MG63 (cell line): ENCODE measurements at places on chromosomes 12 and 14.
A peak's percentile ranks its signal among the peaks of the same experiment; 100 is the strongest.

DNA sequence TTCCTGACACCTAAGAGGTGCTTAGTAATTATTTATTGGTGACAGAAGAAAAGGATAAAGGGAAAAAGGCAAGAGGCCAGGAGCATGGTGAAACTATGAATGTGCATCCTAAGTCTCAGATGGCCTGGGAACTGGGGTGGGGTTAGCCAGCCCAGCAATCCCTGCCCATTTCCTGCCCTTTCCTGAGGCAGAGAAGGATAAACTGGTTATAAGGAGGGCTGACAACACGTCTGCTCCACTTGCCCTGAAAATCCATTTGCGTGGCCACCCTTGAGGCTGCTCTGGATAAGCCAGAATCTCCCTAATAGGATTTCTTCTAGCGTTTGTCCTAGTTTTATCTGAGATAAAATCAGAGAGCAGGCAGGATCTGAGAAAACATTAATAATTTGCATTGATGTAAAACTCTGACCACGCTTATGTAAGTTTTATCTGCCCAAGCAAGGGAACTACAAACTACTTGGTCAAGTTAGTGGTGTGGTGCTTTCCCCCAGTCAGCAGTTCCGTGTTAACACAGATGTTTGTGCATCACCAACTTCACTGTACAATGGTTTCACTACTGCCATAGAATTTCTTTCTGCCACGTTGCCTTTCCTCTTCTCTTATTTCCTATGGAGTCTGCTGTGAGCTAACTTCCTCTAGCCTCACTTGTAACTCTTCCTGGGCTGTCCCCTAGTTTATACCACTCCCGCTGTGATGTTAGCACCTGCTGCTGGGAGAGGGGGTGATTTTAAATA lies 392.7 kb downstream of the RPS29 start:
- no peak for DNase-seq

- peak; percentile 20 for DNase-seq
Measured at GRCh38 chr12:26298785-26299621, 103.6 kb downstream of the SSPN start.

DNA sequence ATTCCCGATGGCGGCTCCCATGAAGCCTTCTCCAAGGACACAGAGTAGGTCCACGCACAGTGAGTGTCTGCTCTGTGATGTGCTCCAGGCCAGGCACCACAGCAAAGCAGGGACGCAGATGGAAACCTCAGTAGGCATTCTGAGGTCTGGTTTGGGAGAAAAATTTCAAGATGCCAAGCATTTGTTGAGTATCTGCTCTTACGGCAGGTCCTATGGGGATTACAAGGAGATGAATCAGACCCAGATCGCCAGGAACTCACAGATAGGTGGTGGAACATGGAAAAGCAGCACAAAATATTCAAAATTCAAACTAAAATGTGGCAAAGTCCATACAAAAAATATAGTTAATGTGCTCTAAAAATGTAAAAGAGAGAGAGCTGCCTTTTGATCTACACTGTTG lies 684.9 kb upstream of the TMEM132C start:
- DNase-seq = no peak

DNA sequence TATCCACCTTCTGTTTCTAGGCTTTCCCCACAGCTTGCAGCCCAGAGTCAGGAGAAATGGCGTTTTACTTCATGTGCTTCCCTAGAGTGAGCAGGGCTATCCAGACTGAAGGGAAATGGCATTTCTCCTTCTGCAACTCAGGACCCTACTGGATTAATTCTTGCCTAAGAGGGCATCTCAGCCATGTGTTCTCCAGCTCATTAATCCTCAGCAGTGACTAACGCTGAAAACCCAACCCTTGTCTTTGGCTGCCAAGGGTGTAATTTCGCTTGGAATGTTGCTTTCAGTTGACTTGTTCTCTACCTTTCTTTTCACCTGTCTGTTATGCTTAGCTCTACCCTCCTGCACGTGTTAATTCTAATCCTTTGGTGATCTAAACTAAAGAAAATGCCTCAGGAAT lies 21.0 kb upstream of the EMP1 start:
- DNase-seq = peak; percentile 65

- no peak for DNase-seq
Measured at GRCh38 chr12:115934046-115934445, 343.4 kb downstream of the MED13L start.

GRCh38 chr12:27162229-27162537 lies 79.8 kb upstream of the C12orf71 start:
- DNase-seq = no peak
